NCI-H1694 (cell line): ENCODE measurements at places on chromosomes 2 and 18.
A peak's percentile ranks its signal among the peaks of the same experiment; 100 is the strongest.

- no peak for DNase-seq
These were observed 7.6 kb downstream of the DLX1 start for GRCh38 chr2:172092716-172093415.

GRCh38 chr2:98118161-98118560 lies 31.2 kb downstream of the VWA3B start:
- DNase-seq = no peak

- peak; percentile 32 for DNase-seq
These were observed 318.9 kb upstream of the SYT4 start for GRCh38 chr18:43596105-43596712.

- DNase-seq = no peak
These were observed 439.9 kb upstream of the ETAA1 start for GRCh38 chr2:66957198-66957597.

- no peak for DNase-seq
These were observed 909.4 kb upstream of the GYPC start for GRCh38 chr2:125746321-125747164.

- peak; percentile 54 for DNase-seq
These were observed 759 bp downstream of the PPP4R3B start for GRCh38 chr2:55616551-55617174.

DNA sequence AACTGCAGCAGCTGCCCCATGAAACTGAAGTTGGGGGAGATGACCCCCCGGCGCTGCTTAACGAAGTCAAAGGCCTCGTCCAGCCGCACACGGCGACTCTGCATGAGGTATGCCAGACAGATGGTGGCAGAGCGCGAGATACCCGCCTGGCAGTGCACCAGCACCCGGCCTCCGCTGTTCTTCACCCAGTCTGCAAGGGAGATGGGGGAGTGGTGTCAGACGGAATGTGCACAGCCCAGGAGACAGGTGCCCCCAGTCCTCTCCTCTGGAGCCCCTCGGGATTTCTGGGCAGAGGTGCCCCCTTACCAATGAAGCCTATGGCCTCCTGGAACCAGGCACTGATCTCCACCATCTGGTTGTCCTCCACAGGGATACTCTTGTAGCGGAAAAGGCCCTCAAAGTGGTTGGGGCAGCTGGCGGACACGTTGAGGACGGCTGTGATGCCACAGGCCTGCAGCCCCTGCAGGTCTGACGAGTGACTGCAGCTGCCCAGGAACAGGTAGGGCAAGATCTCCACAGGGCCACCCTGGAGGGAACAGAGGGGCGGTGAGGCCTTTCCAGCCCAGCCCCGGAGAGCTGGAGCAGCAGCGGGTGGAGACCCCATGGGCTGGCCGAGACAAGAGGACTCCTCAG lies 1.3 kb downstream of the DUSP2 start:
- peak; percentile 65 for DNase-seq

GRCh38 chr2:149167941-149168340 lies 129.4 kb downstream of the LYPD6B start:
- DNase-seq = no peak

GRCh38 chr2:4675295-4675694 lies 971.9 kb downstream of the DCDC2C start:
- no peak for DNase-seq

GRCh38 chr2:212596688-212597087 lies 58.1 kb upstream of the ERBB4 start:
- no peak for DNase-seq

- no peak for DNase-seq
These were observed 53.5 kb downstream of the ATP8B1 start for GRCh38 chr18:57749604-57749970.

DNA sequence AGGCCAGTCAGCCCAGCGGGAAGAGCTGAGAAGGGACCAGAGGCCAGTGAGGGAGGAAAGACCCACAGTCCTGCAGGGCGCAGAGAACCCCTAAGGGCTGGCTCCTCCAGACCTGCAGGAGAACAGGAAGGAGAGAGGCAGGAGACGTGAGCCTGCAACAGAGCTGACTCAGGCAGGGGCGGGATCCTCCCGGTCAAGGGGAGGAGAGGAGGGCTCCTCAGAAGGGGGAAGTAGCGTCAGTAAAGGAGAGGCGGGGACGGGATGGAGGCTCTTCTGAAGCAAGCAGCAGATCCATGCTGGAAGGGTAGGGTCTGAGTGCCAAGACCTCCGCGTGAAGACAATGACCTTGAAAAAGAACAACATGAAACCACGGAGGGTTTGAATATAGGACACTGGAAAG lies 50.8 kb downstream of the TRABD2A start:
- no peak for DNase-seq

- no peak for DNase-seq
These were observed 49.3 kb downstream of the PTRHD1 start for GRCh38 chr2:24743924-24744323.

DNA sequence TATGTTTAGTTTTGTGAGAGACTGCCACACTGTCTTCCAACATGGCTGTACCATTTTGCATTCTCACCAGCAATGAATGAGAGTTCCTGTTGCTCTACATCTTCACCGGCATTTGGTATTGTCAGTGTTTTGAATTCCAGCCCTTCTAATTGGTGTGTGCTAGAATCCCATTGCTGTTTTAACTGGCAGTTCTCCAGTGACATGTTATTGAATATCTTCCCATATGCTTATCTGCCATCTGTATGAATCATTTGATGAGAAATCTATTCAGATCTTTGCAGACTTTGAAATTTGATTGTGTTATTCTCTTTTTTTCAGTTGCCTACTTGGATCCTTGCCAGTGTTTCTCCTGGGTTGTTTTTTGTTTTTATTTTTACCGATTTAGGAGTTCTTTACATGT lies 99.0 kb downstream of the SNTG2 start:
- no peak for DNase-seq
